ENCODE measurements at places on chromosomes 7 and 10. TPM values are rescaled to one million over a fixed set of nuclear protein-coding genes. Genes with fewer than 3 reads are reported as not detected.

Gene SPDYE3
- 3.8 TPM for polyA plus RNA-seq

Gene DENND10
- 77.9 TPM for polyA plus RNA-seq

Gene HOXA6
- 3.5 TPM for polyA plus RNA-seq

Gene MYH16
- polyA plus RNA-seq, result not detected

Gene MICALL2
- polyA plus RNA-seq, result 6.4 TPM

Gene PTPN20
- 0.13 TPM for polyA plus RNA-seq

Gene PLAU
- polyA plus RNA-seq, result 26.0 TPM
